Astrocyte (in vitro differentiated cells and primary cell): ENCODE measurements at places on chromosomes 7 and 10. TPM values are rescaled to one million over a fixed set of nuclear protein-coding genes. Genes with fewer than 3 reads are reported as not detected.
A peak's percentile ranks its signal among the peaks of the same experiment; 100 is the strongest.

C10orf143 gene
- 0.73 and 0.82 TPM in 2 replicates for total RNA-seq

WDR86 gene
- total RNA-seq, result 2.5 and 3.6 TPM in 2 replicates

HTR5A gene
- not detected in 2 replicates for total RNA-seq

THSD7A gene
- total RNA-seq, result 1.4 and 3.5 TPM in 2 replicates

GALNT17 gene
- total RNA-seq, result 5.7 and 7.8 TPM in 2 replicates

DNA sequence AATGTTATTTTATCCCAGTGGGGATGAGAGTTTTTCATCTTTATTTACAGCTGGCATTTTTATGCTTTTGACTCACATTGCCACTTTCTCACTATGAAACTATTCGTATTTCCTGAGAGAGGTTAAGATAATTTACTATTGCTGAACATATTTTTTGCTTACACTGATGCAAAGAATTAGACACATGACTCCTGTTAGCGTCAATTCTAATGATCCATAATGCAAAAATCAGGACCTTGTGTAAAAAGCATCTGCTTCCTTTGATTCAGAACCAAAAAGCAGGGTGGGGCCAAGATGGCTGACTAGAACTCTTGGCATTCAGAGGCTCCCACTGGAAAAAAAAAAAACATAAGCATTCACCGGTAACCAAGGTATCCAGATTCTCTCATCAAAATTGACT, 464.8 kb downstream of the SEMA3D start:
- H3K36me3 ChIP-seq, result no peaks in the 10 kb centered on the region
- no peaks in the 10 kb centered on the region for H3K27me3 ChIP-seq
- H3K27ac ChIP-seq, result peak overlapping the region; percentile 51

DNA sequence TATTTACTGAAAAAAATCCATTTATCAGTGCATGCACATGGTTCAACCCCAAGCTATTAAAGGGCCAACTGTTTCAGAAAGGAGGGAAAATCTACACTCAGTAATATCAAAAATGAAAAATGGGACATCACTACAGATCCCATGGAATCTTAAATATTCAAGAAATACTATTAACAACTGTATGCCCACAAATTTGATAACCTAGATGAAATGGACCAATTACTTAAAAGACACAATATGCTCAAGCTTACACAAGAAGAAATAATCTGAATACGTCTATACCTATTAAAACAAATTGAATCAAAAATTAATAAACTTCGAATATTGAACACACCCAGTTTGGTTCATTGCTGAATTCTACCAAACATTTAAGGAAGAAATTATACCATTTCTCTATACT, 87.9 kb downstream of the KMT2C start:
- no peak overlapping the region for H3K27ac ChIP-seq
- H3K4me3 ChIP-seq, result no peak overlapping the region
- no peaks in the 10 kb centered on the region for H3K36me3 ChIP-seq

DNA sequence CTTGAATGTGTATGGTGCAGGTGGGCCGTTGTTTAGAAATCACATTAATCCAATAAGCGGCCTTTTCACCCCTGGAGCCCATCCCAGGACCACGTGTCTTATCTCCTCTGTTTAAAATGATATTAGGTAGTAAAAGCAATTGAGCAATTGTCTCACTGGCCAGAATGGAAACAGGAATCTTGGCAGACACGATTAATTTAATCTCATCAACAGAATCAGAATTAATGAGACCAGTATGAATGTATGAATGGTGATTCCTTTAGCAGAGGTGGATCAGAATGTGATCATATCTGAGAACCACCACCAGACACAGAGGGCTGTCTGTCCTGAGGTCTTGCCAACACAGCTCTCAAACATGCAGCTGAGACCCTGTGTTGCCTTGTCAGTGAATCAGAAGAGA, 1591.4 kb downstream of the REEP3 start:
- H3K4me3 ChIP-seq, result no peak overlapping the region
- H3K36me3 ChIP-seq, result no peaks in the 10 kb centered on the region
- no peak for DNase-seq
- H3K27ac ChIP-seq, result no peak overlapping the region

DNA sequence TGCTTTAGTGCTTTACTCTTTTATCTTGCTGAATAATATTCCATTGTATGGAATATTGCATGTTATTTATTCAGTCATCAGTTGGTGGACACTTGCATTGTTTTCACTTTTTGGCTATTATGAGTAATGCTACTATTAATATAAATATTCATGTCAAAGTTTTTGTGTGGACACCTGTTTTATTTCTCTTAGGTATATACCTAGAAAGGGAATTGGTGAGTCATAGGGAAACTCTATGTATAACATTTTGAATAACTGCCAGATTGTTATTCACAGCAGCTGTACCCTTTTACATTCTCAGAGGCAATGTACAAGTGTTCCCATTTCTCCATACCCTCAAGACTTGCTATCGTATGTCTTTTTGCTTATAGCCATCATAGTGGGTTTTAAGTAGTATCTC, 268.7 kb downstream of the SEMA3A start:
- no peaks in the 10 kb centered on the region for H3K4me1 ChIP-seq
- H3K4me3 ChIP-seq, result no peak overlapping the region
- H3K27me3 ChIP-seq, result no peaks in the 10 kb centered on the region
- no peaks in the 10 kb centered on the region for H3K36me3 ChIP-seq

GRCh38 chr7:152399344-152399743, 36.5 kb downstream of the KMT2C start:
- no peak for DNase-seq
- H3K36me3 ChIP-seq, result no peaks in the 10 kb centered on the region

DNA sequence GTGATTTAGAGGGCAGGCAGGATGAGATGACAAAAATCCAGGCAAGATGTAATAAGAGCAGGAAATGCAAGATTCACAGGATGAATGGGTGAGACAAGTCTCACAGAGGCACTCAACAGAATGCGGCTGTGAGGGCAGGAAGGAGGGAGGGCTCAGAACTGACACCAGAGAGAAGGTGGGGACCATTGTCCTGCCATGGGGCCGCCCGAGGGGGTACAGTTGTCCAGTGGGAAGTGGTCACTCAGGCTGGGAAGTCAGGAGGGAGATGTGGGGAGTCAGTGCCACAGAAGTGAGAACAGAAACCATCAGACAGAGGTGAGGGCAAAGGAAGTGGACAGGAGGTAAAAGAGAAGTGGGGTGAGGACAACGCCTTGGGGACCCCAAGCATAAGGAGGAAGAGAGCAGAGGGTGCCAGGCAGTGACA, 8.9 kb downstream of the HIP1 start:
- no peaks in the 10 kb centered on the region for H3K36me3 ChIP-seq
- H3K4me1 ChIP-seq, result peaks cover 29% of the 10 kb centered on the region
- no peaks in the 10 kb centered on the region for H3K27me3 ChIP-seq
- no peak overlapping the region for H3K4me3 ChIP-seq
- no peak for DNase-seq

DNA sequence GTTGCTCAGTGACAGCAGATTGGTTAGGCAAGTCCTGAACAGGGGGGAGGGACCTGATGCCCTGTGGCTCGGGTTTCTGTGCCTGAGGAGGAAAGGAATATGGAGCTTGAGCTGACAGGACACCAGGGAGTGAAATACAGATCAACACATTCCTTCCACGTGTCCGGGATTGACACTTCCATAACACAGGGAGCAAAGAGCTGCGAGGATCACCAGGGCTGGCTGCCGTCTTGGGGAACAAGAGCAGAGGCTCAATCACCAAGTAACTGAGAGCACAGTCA, 36.7 kb upstream of the EFCAB10 start:
- no peaks in the 10 kb centered on the region for H3K27me3 ChIP-seq
- H3K4me1 ChIP-seq, result no peaks in the 10 kb centered on the region
- no peak overlapping the region for H3K4me3 ChIP-seq
- H3K27ac ChIP-seq, result no peak overlapping the region
- no peak for DNase-seq

GRCh38 chr10:99292159-99292558, 37.0 kb upstream of the CNNM1 start:
- H3K27ac ChIP-seq, result no peak overlapping the region
- DNase-seq, result peak; percentile 35
- no peaks in the 10 kb centered on the region for H3K36me3 ChIP-seq
- H3K4me3 ChIP-seq, result no peak overlapping the region
- no peaks in the 10 kb centered on the region for H3K4me1 ChIP-seq
- H3K27me3 ChIP-seq, result no peaks in the 10 kb centered on the region

GRCh38 chr7:88013981-88014380, 79.9 kb downstream of the ADAM22 start:
- no peaks in the 10 kb centered on the region for H3K4me1 ChIP-seq
- H3K27me3 ChIP-seq, result no peaks in the 10 kb centered on the region
- H3K4me3 ChIP-seq, result no peak overlapping the region
- H3K27ac ChIP-seq, result no peak overlapping the region

GRCh38 chr10:12636571-12636970, 287.2 kb downstream of the CAMK1D start:
- no peaks in the 10 kb centered on the region for H3K36me3 ChIP-seq
- H3K27ac ChIP-seq, result no peak overlapping the region
- DNase-seq, result no peak
- H3K4me3 ChIP-seq, result no peak overlapping the region
- no peaks in the 10 kb centered on the region for H3K4me1 ChIP-seq
- H3K27me3 ChIP-seq, result no peaks in the 10 kb centered on the region

- H3K36me3 ChIP-seq, result no peaks in the 10 kb centered on the region
- no peak overlapping the region for H3K4me3 ChIP-seq
- no peak overlapping the region for H3K27ac ChIP-seq
- no peaks in the 10 kb centered on the region for H3K4me1 ChIP-seq
Measured at GRCh38 chr10:60400366-60400765, 10.7 kb upstream of the ANK3 start.

DNA sequence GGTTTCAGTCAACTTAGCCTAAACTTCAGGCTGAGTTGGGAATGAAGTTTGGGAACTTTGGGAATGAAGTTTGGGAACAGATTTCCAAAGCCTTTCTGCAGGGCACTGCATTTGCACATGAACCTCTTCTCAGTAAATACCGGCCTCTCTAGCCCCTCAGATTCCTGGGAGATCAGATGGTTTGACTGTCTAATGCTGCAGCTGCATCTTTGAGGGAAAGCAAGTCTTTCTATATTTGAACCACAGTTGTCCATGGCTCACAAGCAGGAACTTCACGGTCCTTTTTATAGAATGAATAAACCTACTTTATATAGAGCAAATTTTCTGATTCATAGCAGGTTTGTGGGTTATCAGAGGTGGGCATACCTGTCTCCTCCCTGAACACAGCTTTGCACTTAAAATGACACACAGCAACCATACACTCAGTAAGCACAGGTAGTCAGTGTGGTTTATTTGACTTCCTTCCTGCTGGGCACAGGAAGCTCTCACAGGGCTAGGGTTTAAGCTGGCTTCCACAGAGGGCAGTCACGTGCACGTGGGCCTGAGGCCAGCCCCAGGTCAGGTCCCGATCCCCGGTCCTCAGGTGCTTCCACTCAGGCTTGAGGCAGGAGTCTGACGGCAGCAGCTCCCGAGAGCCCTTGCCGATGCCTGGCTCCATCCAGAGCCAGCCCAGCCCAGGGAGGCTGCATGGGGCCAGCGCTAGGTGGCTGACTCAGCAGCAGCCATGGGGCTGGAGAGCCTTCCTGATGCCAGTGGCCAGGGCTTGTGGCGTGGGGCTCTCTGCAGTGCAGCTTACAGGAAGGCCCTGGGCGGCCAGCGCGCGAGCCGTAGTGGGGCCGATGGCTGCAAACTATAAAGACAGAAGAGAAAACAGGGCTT, 12.8 kb upstream of the MMP21 start:
- peaks cover 3% of the 10 kb centered on the region for H3K36me3 ChIP-seq
- H3K4me1 ChIP-seq, result no peaks in the 10 kb centered on the region
- no peak overlapping the region for H3K4me3 ChIP-seq
- DNase-seq, result no peak
- H3K27ac ChIP-seq, result no peak overlapping the region
- H3K27me3 ChIP-seq, result no peaks in the 10 kb centered on the region

- no peak for DNase-seq
- no peaks in the 10 kb centered on the region for H3K4me1 ChIP-seq
- no peaks in the 10 kb centered on the region for H3K36me3 ChIP-seq
- H3K27ac ChIP-seq, result no peak overlapping the region
- H3K27me3 ChIP-seq, result peaks cover 1% of the 10 kb centered on the region
Measured at GRCh38 chr10:5480162-5480941, 19.0 kb downstream of the CALML5 start.

DNA sequence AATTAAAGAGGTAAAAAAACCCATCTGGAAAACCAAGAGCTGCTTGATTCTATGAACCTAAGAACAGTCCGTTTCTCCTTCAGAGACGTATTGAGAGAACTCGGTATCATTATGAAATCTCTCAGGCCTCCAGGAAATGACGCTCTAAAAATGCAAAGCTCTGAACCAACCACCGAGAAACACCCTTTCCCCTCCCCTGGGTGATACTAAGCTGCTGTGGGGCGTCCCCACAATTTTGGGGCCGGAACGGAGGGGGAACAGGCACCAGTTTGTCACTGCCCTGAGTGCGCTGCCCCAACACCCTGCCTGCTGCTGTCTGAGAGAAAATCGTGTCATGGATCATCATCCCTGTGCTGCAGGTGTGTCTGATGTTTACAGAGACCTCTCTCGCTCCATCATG, 509.5 kb downstream of the DNAJB6 start:
- no peaks in the 10 kb centered on the region for H3K27me3 ChIP-seq
- no peaks in the 10 kb centered on the region for H3K36me3 ChIP-seq
- H3K4me1 ChIP-seq, result no peaks in the 10 kb centered on the region

DNA sequence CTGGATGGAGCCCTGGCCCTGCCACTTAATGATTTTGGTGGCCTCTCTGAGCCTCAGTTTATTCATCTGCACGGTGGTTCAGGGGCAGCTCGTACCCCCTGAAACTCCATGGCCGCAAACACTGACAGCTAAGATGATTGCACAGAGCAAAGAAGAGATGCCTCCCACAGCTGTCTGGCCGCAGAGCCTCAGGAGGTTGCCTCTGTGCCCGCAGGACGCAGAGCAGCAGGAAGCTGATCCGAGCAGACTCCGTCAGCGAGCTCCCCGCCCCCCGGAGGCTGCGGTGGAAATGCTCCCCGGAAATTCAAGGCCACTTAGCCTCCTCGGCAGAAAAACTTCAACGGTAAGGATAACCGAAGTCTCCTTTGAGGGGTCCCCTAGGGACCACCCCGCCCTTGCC, 30.2 kb upstream of the C10orf53 start:
- H3K4me1 ChIP-seq, result no peaks in the 10 kb centered on the region
- DNase-seq, result no peak
- H3K36me3 ChIP-seq, result no peaks in the 10 kb centered on the region
- no peak overlapping the region for H3K27ac ChIP-seq

- H3K27ac ChIP-seq, result no peak overlapping the region
- H3K4me3 ChIP-seq, result no peak overlapping the region
- H3K36me3 ChIP-seq, result no peaks in the 10 kb centered on the region
- DNase-seq, result peak; percentile 54
- no peaks in the 10 kb centered on the region for H3K27me3 ChIP-seq
Measured at GRCh38 chr7:11427686-11428273, 404.2 kb downstream of the THSD7A start.

- no peak overlapping the region for H3K27ac ChIP-seq
- H3K4me1 ChIP-seq, result no peaks in the 10 kb centered on the region
- no peaks in the 10 kb centered on the region for H3K27me3 ChIP-seq
- DNase-seq, result no peak
Measured at GRCh38 chr7:35760143-35760745, 40.6 kb upstream of the SEPTIN7 start.

GRCh38 chr10:52146766-52147165, 167.3 kb upstream of the DKK1 start:
- H3K27ac ChIP-seq, result no peak overlapping the region
- H3K4me3 ChIP-seq, result no peak overlapping the region
- DNase-seq, result no peak
